Hematopoietic multipotent progenitor cell (in vitro differentiated cells): ENCODE measurements at places on chromosomes 6 and 20. TPM values are rescaled to one million over a fixed set of nuclear protein-coding genes. Genes with fewer than 3 reads are reported as not detected.
A peak's percentile ranks its signal among the peaks of the same experiment; 100 is the strongest.

The PRL gene
- total RNA-seq: under 0.01 TPM

The FAM83C gene
- total RNA-seq: under 0.01 TPM

GRCh38 chr6:45783716-45784115 is 231.9 kb downstream of the CLIC5 start:
- DNase-seq: no peak

DNA sequence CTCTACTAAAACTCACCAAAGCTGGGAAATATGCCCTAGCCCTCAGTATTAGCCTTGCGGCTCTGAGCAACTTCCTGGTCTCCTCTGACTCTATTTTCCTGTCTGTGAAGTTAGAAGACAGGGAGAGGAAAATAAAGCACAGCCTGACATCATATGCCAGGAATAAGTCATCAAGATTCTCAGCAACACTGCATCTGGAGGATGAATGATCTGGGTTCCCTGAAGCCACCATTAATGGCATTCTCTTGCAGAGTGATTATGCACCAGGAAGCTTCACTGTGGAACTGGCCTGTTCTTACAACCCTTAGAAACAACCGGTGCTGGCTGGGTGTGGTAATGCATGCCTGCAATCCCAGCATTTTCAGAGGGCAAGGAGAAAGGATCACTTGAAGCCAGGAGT is 12.4 kb downstream of the ADGRF5 start:
- DNase-seq: no peak

DNA sequence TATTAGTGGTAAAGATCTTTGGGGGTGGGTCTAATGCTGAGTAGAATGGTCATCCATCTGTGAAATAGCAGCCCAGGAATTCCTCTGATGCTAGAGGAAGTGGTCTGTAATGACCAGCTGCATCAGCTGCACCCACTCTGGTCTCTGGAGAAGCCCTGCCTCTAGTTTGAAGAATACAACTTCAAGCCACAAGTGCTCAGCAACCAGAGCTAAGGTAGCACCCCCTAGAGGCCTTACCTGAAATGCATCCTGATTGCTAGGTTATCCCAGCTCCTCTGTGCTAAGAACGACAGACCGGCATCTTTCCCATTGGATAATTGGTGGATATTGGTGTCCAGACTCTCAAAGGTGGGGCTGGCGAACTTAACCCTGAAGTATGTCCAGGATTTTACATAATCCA is 58.2 kb downstream of the DNAH8 start:
- DNase-seq: no peak

DNA sequence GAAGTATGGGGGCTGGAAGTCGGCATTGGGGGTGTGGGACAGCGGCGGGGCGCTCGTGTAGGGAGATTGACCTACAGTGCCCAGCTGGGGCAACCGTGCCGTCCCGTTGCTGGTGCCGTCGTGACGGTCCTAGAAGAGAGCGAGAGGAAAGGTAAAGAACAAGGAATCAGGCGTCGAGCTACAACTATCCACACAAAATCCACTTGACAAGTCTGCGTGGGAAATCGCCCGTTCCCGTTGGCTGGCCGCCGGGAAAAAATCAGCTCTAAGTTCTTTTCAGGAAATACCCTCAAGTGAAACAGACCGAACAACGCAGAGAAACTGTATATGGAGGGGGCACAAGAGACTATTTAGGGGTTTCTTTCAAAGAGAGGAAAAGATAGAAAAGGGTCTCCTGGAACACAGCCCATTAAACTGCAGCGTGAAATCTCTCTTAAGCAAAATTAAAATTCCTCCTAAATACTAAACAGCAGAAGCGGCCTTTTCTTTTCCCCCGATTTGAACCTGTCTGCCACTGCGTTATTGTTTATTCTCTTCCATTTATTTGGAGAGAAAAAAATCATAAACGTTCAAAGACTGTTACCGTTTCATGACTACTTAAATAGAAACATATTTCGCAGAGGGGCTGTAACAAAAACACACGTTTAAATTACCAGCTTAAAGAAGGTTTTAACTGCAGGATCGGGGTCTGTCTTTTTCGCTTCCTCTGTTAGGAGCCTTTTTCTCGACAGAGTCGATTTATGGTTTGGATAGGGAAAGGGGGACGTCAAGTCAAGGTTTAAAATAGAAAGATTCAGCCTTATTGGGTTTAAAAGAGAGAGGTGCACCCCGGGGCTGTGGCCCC is 4.4 kb downstream of the TFAP2A start:
- peak; percentile 44 for DNase-seq

The ABCF1 gene
- 40.7 TPM for total RNA-seq

- DNase-seq: no peak
Observed at GRCh38 chr6:122806291-122806690, 17.2 kb downstream of the SMPDL3A start.

The GPX5 gene
- not detected for total RNA-seq

The RAB44 gene
- total RNA-seq: 10.5 TPM

DNA sequence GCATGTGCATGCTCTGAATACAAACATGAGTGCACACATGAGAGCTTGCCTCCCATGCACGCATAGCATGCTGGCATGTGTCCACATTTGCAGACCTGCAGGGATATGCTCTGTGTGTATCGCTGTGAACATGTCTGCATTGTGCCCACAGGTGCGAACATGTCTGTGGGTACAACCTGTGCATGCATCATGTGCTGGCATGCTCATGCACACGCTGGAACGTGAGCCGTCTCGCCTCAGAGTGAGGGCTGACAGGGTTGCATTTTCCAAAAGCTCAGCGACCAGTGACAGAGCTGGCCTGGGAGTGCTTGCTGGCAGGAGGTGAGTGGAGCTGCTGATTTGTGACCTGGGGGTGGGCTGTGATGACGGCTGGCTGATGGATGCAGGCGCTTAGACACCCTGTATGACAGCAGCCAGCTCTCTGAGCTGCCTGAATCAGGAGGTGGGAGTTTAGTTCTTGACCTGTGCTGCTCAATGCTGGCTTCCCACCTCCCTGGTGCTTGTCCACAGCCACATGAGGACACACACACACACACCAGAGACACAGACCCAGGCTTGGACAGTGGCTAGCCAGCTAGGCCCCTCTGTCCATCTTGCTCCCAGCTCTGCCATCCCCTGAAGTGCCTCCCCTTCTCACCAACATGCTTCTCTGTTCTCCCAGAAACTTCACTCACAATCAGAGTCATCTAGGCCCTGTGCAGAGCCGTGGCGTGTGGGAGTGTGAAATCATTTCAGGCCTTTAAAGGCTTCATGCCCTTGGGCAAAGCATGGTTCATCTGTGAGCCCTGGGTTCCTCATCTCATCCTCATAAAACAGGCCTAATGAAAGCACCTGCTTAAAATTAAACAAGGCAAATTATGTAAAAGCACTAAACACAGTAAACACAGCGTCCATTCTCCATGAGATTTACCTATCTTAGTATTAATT is 51.4 kb downstream of the CD40 start:
- no peak for DNase-seq

The PROKR2 gene
- not detected for total RNA-seq

GRCh38 chr6:53239526-53239925 is 90.9 kb upstream of the GCM1 start:
- no peak for DNase-seq

DNA sequence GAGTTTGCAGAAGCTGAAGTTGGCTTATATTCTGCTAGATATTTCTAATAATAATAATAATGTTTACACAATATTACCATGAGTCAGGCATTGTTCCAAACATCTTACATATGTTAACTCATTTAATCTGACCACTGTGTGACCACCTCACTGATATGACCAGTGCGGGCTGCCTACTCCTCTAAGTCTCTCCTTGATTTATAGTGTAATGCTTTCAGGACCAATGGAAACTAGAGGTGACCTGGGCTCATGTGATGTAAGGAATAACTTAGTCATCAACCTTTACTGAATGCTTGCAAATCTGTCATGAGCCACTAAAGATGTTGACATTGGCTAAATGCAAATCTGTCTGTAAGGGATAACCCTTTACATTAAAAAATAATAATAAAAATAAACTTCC is 51.1 kb upstream of the GPR6 start:
- DNase-seq: no peak

GRCh38 chr6:57221191-57221935 is 744 bp downstream of the RAB23 start:
- DNase-seq: peak; percentile 58

DNA sequence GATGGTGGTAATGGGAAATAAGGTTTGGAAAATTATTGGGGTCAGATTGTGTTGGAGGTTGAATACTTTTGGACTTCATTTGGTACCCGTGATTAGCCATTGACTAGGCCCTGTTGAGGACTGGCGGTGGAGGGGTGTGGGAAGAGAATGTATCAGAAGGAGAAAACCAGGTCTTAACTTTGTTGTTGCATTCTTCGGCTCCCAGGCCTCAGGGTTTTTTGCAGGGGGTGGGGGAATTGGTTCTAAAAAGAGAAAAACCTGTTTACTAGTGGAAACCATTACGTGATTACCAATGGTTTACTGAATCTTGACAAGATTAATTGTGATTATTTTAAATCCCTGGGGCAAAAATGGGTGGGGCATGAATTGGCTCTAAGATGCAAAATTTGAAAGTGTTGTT is 85.1 kb downstream of the PHF20 start:
- DNase-seq: no peak

GRCh38 chr6:20751293-20751935 is 217.2 kb downstream of the CDKAL1 start:
- DNase-seq: no peak

DNA sequence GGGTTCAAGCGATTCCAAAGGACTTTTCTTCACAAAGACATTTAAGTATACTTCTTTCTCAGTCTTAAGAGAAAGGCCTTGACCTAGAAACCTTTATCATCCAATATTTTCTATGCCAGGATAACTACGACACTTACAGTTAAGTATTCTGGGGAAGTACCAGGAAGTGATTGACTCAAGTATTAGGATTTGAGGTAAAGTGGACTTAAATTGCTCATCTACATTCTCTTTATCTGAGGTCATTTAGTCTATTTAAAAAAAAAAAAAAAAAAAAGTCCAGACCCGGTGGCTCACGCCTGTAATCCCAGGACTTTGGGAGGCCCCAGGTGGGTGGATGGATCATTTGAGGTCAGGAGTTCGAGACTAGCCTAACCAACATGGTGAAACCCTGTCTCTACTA is 114.7 kb downstream of the ZFAND3 start:
- DNase-seq: no peak

GRCh38 chr6:12379181-12379580 is 89.0 kb downstream of the EDN1 start:
- no peak for DNase-seq

GRCh38 chr6:79546186-79546585 is 9.0 kb upstream of the LCA5 start:
- DNase-seq: no peak

DNA sequence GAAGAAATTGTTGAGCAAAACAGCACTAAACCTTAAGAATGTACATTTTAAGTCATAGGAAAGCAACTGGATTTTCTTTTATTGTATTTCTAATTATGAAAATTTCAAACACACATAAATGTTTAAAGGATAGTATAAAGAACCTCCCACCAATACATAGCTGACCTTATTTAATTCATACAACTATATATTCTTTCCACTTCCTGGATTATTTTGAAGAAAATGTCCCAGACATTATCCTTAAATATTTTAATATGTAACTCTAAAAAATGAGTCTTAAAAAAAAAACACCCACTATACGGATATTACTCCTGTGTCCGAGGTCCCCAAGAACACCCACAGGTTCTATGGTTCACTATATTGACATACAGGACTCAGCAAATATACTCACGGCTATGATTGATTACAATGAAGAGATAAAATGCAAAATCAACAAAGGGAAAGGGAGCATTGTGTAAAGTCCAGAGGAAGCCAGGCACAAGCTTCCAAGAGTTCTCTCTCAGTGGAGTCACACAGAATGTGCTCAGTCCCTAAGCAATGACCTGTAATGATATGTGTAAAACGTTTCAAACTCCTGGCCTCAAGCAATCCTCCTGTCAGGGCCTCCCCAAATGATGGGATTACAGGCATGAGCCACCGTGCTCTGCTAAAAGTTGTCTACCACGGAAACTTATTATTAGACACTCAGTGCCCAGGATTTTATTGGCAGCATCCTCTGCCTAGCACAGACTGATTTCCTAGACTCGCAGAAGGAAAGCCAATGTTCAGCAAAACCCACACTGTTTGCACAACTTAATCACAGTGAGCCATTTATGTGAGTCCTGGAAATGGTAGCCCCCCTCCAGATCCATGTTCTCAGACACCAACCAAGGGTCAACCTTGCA is 23.2 kb downstream of the GLYATL3 start:
- DNase-seq: no peak

DNA sequence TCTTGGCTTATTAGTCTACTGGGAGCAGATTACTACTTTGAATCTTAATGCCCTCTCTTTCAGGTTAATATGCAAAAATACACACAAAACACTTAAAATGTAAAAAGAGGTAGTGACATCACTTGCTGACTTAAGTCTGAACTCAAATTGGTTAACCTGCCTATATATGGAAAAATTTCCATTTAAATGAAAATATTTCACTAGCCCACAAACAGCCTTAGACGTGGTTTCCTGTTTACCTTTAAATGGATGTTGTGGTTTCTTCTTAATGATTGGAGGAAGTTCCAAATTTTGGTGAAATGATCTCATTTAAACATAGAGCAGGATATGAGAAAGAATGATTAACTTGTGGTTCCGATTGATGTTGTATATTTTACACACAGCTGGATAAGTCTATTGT is 553.7 kb downstream of the CD109 start:
- DNase-seq: no peak

The ASIP gene
- total RNA-seq: not detected

The CDSN gene
- under 0.01 TPM for total RNA-seq
